ENCODE measurements at places on chromosomes 6 and 20.
A peak's percentile ranks its signal among the peaks of the same experiment; 100 is the strongest.

DNA sequence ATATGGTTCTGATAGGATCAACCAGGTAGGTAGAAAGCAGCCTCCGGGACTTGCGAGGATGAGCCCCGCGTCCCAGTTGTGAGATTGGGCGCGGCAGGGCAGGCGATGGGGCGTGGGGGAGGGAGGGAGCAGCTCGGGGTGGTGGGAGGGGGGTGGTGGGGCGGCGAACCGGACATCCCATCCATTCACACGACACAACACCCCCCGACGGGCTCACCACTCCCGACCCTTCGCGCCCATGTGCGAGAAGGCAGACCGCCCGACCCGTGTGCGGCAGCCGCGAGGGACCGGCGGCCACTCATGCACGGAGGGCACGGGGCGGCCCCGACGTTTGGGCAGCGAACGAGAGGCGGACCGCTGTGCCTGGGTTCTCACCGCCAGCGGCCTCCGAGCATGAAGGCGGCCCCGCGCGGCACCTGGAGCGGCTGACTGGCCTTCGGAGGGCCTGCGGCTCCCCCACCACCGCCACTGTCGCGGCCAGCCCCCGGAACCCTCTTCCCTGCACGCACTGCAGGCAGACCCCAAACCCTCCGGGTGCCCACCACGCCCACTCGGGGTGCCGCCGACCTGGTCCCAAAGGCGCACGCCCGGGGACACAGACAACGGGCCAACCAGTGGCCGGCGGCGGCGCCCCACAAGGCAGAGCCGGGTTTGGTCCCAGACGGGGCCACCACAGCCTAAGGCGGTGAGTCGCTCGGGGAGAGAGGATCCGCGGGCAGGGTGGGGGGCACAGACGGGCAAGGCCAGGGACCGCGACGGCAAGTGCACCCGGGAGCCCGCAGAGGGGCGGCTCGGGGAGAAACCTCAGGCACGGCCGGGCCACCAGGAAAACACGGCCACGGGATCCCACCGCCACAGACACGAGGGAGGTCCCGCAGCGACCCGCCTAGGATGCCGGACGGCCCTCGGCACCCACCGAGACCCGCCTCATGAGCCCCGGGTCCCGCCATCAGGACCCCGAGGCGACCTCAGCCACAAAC lies 769.2 kb upstream of the DEFB115 start:
- DNase-seq: peak; percentile 11

DNA sequence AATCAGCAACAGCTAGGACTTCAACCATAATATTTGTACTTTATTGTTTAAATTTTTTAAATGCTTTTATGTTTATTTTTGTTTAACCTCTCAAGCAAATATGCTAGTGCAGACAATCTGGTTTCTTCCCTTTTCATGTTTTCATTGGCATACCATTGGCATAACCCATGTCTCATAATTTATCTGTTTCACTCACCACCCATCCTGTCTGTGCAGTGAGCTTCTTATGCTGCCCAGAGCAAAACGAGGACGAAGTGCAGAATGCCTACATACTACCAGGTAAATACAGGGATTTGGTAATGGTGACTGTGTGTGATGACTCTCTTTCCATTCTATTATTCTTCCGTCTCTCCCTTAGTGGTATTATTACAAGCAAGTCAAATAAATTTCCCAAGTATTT lies 361.4 kb upstream of the KCNQ5 start:
- no peak for DNase-seq

DNA sequence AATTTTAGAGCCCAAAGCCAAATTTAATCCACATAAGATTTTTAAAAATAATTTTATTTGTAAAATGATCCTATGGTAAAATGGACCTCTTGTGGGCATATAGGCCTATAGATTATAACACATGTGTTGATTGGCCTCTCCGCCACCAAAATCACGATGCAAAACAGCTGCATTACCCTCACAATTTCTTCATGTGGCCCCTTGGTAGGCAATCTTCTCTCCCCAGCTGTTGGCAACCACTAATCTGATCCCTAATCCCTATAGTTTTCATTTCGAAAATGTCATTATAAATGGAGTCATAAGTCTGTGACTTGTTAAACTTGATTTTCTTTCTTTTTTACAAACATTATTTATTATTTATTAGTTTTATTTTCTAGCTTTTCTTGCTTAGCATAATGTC lies 263.9 kb upstream of the SULF2 start:
- no peak for DNase-seq

DNA sequence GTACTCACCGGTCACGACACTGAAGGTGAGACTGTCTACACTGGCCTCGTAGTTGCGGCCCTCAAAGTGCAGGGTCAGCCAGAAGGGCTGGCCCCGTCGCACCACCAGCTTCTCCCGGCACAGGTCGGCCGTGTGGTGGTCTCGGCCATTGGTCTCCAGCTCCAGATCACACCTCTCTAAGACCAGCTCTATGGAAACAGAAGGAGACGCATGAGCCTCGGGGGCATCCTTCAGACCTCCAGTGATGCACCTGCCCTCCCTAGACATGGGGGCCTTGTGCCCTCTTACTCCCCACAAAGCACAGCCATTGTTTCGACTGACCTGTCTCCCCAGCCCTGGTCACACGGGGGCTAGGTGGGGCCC lies 3.7 kb downstream of the TGM2 start:
- no peak for DNase-seq

DNA sequence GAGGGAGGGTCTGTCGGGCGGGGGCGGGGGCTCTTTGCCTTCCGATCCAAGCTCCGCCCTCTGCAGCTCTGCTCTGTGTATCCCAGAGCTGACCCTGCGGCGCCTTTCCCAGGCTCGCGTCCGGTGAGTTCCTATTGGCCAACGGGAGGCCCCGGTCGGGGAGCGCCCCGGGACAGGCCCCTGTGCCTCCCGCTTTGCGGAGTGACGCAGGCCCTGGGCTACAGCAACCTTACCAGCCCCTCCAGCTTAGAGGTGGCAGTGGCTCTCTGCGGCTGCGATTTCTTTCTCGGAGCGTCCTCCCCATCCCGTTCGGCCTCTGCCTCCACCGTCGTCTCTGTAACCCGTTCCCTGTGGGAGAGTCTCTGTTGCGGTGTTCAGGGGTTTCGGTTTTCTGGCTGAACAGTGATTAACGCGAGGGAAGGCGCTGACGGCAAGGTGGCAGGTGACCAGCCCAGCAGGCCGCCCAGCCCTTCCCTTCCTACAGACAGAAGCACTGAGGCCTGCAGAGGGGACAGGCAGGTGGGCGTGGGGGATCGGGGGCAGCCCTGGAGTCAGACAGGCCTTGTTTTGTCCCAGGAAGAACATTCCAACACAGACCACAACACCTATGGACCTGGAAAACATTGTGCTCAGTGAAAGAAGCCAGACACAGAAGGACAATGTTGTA lies 18.1 kb upstream of the CEBPB start:
- peak; percentile 98 for DNase-seq

DNA sequence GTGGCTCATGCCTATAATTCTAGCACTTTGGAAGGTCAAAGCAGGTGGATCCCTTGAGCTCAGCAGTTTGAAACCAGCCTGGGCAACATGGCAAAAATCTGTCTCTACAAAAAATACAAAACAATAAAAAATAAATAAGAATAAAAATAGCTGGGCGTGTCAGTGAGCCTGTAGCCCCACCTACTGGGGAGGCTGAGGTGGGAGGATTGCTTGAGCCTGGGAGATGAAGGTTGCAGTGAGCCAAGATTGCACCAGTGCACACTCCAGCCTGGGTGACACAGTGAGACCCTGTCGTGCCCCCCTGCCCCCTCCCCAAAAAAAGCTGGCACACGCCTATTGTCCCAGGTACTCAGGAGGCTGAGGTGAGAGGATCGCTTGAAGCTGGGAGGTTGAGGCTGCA lies 35.1 kb upstream of the SRPK1 start:
- no peak for DNase-seq

- DNase-seq: no peak
Observed at GRCh38 chr6:96234444-96234843, 218.7 kb downstream of the FUT9 start.

- no peak for DNase-seq
Observed at GRCh38 chr6:43884652-43885022, 114.6 kb downstream of the VEGFA start.

DNA sequence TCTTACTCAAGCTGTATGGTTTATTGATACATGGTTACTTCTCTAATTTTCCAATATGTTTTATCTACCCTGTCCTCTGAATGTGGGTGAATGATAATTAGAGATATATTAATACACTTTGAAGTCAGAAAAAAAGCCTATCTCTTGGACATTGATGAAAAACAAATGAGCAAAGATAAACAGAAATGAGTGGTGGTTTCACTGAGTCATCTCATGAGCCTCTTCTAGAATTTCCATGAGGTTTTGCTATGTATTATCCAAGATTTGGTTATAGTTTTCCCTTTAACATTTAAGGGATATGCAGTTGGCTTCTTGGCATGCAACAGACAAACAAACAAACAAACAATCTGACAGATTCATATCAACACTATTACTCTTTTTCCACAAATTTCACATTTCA lies 586.8 kb downstream of the RFPL4B start:
- DNase-seq: no peak

- DNase-seq: no peak
Observed at GRCh38 chr6:17219098-17219497, 62.1 kb upstream of the RBM24 start.

DNA sequence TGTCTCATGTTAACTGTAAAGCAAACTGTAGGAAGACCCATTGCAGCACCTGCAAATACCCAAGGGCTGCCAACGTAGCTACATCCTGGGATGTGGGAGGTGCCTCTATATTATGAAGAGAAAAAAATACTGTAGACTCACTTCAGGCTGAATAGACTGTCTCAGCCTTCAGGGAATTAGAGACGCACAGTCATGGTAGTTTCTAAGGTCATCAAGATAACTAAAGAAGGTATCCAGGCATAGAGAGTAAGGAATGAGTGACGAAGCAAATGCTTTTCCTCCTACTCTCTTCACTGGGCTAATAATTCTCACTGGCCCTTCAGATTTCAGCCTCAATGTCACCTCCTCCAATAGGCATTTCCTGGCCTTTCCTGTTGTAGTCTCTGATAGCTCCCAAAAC lies 121.6 kb upstream of the ECI2 start:
- DNase-seq: no peak

- DNase-seq: peak; percentile 35
Observed at GRCh38 chr6:139135578-139136545, 982 bp downstream of the HECA start.

DNA sequence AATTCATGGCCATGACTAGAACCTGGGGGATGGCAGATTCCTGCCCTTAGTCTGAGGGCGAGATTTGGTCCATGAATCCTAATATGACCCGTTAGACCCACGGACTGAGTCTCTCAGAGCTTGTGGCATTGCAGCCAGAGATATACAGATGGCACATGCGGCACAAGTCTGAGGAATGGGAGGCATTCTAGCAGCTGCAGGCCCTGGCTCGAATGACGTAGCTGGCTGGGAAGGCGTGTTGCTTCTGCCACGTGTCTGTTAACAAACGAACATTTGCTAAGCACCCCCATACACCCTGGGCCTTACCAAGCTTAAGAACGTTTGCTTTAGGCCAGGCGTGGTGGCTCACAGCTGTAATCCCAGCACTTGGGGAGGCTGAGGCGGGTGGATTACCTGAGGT lies 68.0 kb downstream of the CD164 start:
- no peak for DNase-seq

DNA sequence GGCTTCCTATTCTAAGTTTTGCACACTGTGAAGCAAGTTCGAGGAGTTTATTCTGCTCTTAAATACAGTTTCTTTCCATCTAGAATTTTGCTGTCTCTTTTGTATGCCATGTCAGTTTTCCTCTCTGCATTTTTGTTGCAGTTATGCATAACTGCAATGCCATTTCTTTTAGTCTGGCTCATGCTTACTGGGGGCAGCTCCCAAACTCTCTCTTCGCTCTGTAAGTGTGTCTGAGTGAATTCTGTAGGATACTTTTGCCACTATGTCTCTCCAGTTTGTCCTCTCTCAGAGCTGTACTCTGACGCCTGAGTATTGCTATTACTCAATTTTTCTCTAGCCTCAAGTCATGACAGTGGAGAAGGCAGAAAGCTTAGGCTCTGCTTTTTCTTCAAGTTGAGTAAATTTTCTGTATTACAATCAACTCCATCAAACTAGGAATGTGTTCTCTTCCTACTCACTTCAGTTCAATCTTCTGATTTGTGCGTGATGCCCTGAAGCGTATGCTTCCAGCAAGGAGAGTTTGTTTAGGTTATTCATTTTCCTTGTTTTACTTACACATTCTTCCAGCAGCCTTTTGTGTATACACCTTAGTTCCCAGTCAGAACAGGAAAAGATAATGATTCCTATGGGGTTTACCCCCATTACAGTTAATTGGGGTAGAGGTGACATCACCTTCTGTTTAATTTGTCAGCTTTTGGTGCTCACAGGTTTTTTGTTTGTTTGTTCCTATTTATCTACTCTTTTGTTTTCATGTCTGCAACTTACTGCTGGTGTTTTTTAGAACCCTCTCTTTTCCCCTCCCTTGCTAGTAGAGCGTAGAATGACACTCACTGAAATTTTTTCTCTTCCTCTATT lies 430.9 kb downstream of the BCKDHB start:
- no peak for DNase-seq

- no peak for DNase-seq
Observed at GRCh38 chr20:39103305-39103704, 141.2 kb downstream of the DHX35 start.

DNA sequence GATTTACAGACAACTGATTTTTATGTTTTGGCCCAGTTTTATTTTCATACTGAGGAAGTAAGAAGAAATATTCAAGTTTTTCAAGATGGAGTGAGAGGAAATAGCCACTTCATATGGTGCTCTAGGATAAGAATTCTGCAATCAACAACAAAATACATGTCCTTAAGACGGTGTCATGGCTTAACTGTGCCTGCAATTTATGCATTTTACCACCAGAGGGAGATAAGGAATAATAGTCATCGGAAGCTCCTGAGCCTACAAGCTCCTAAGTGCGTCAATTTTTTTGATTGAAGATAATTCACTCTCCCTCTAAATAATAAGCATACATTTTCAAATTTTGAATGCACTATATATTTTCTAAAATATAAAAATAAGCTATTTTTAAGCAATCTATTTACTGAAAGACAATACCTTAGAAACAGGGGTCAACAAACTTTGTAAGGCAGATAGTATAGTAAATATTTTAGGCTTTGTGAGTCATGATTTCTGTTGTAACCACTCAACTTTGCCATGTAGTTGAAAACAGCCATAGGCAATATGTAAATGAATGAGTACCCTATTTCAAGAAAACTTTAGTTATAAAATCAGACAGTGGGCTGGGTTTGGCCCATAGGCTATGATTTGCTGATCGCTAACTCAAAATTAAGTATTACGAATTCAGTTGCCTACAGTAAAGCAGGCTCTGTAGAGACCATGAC lies 230.9 kb upstream of the DTNBP1 start:
- no peak for DNase-seq

- DNase-seq: peak; percentile 26
Observed at GRCh38 chr6:157428427-157429202, 47.6 kb downstream of the ZDHHC14 start.

GRCh38 chr6:139540276-139540675 lies 165.8 kb upstream of the CITED2 start:
- no peak for DNase-seq

DNA sequence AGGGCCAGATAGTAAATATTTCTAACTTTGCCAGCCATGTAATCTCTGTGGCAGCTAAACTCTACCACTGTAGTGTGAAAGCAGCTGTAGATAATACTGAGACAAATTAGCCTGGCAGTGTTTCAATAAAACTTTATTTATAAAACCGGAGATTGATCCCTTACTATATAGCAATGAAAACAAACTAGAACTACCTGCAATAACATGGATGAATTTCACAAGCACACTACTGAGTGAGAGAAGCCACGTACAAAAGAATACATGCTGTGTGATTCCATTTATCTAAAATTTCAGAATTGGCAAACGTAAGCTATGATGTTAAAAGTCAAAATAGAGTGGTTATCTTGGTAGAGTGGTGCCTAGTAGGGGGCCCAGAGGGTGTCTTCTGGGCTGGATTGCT lies 198.7 kb upstream of the SGK1 start:
- no peak for DNase-seq
